ENCODE measurements at places on chromosomes 3 and 15.

GRCh38 chr15:76514282-76514681 lies 177.7 kb downstream of the ISL2 start:
- no peak overlapping the region for H3K4me3 ChIP-seq
- no peak for DNase-seq
- H3K4me1 ChIP-seq, result no peaks in the 10 kb centered on the region
- H3K36me3 ChIP-seq, result no peaks in the 10 kb centered on the region
- no peaks in the 10 kb centered on the region for H3K27me3 ChIP-seq

GRCh38 chr15:42070976-42071350 lies 23.4 kb downstream of the PLA2G4D start:
- no peaks in the 10 kb centered on the region for H3K27me3 ChIP-seq
- no peaks in the 10 kb centered on the region for H3K36me3 ChIP-seq
- H3K27ac ChIP-seq, result no peak overlapping the region
- no peak overlapping the region for H3K4me3 ChIP-seq
- DNase-seq, result no peak
- H3K4me1 ChIP-seq, result no peaks in the 10 kb centered on the region

GRCh38 chr3:165279471-165279870 lies 83.3 kb upstream of the SLITRK3 start:
- H3K4me3 ChIP-seq, result no peak overlapping the region
- no peak for DNase-seq
- H3K27ac ChIP-seq, result no peak overlapping the region
- no peaks in the 10 kb centered on the region for H3K27me3 ChIP-seq

DNA sequence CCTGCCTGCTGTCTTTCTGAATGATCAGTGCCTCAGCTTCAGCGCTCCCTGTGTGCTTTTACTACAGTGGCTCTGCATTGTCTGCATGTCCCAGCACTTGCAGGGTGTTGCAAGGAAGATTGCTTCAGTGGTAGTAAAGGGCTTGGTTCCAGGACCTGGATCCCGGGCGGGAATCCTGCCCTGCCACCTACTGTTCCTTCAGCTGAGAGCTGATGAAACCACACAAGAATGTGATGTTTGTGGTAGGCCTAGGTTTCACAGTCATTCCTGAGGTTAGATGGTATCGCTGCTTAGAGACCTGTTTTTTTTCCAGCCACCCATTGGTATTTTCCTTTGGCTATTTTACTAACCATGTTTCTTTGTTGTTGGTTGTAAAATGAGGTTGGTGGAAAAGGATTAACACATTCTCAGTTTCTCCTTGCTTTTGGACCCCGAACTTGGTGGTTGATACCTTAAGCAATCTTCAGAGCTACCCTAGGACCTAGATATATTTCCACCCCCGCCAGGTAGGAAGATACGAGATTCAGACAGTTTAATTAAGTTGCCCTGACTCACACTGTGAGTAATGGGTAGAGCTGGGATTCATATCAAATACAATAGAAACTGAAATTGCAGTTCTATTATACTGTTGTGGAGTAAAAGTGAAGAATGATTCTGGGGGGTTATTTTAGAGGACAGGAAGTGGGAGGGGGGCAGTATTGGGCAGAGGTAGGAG lies 11.4 kb downstream of the GPR87 start:
- H3K4me1 ChIP-seq, result peaks cover 26% of the 10 kb centered on the region
- peak overlapping the region; percentile 75 for H3K27ac ChIP-seq
- peak; percentile 96 for DNase-seq

GRCh38 chr3:10437995-10438901 lies 67.1 kb downstream of the ATP2B2 start:
- no peak overlapping the region for H3K4me3 ChIP-seq
- H3K27me3 ChIP-seq, result no peaks in the 10 kb centered on the region
- no peaks in the 10 kb centered on the region for H3K36me3 ChIP-seq
- DNase-seq, result no peak
- H3K4me1 ChIP-seq, result no peaks in the 10 kb centered on the region

- no peak overlapping the region for H3K27ac ChIP-seq
- no peaks in the 10 kb centered on the region for H3K27me3 ChIP-seq
- no peak overlapping the region for H3K4me3 ChIP-seq
- H3K36me3 ChIP-seq, result no peaks in the 10 kb centered on the region
- H3K4me1 ChIP-seq, result no peaks in the 10 kb centered on the region
Observed at GRCh38 chr15:43214169-43214568, 6.6 kb downstream of the EPB42 start.

DNA sequence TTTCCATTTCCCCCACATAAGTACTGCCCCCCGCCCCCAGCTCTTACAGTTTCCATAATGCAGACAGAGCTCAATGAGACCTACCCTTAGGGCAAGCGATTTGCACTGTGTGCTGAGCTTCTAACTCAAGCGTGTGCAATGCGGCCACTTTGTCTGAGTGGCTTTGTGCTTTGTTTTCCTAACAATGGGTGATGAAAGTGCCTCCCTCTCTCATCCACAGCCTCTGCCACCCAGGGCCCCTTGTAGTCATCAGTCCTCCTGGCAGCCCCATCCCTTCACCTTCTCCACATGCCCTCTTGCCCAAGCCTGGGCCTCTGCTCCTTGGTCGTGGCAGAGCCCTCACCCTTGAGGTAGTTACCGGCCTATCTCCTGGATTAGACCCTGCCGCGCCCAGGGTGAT lies 17.2 kb downstream of the DAPK2 start:
- H3K27ac ChIP-seq, result no peak overlapping the region
- peaks cover 16% of the 10 kb centered on the region for H3K4me1 ChIP-seq
- H3K27me3 ChIP-seq, result no peaks in the 10 kb centered on the region
- no peak for DNase-seq
- no peak overlapping the region for H3K4me3 ChIP-seq

- no peak for DNase-seq
- H3K4me1 ChIP-seq, result no peaks in the 10 kb centered on the region
- no peak overlapping the region for H3K27ac ChIP-seq
Observed at GRCh38 chr3:31790193-31791089, 190.6 kb downstream of the OSBPL10 start.

DNA sequence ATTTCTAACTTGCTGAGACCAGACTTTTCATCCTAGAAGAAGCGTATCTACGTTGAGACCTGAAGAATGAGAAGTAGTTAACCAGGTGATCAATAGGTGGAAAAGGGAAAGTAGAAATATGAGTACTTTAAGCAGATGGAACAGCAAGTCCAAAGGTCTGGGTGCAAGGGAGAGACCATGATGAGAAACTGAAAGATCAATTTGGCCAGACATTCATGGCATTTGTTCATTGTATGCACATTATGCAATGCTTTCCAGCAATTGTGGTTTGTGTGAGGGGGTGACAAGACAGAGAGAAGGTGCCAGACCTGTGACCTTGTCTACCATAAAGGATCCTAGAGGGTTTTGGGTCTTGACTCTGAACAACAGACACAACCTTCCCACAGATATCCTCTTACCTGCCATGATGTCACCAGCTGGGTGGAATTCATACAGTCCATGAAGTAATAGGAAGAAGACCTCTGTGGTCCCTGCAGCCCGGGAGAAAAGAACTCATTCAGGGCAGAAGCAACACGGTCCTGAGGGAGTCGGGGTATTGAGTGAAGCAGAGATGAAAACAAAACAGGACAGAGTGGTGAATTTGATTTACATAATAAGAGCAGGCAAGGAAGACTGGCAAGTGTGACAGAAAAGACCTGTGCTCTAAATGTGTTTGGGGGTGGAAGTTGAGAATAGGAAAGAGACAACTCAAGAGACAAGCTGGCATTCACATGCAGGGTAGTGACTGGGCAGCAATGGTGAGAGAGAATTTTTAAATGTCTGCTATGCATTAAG lies 63.4 kb upstream of the PSMD6 start:
- no peak for DNase-seq
- H3K4me1 ChIP-seq, result peaks cover 9% of the 10 kb centered on the region
- no peak overlapping the region for H3K4me3 ChIP-seq
- no peaks in the 10 kb centered on the region for H3K36me3 ChIP-seq

DNA sequence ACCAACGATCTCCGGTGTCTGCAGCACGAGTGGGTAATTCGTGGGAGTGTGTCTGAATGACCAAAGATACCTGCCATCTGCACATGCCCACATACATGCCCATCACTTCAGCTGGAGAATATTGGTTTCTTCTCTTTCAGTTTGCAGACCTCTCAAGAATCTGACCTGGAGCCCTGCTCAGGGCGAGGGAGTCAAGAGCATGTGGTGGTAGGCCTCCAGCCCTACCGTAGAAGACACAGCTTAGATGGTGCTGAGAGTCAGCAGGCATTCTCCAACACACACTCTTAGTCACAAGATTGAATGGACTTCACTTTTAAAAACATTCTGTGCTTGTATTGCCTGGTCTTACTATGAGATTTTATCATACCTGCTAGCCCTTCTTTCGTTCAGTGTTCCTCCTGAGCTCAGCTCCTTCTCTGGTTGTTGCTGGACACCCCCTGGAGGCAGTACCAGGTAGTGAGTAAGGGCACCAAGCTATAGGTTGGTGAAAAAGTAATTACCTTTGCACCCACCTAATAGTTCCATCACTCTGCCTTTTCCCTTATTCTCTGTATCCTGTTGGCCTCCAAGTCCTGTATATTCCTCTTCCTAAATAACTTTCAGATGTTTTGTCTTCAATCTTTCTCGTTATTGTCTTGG lies 252.0 kb downstream of the CACNA2D3 start:
- no peak for DNase-seq
- no peak overlapping the region for H3K27ac ChIP-seq
- H3K27me3 ChIP-seq, result 0 out of 2 replicates have a peak, but pooled peaks cover 17% of the 10 kb centered on the region
- no peaks in the 10 kb centered on the region for H3K36me3 ChIP-seq

GRCh38 chr15:76391847-76392246 lies 55.3 kb downstream of the ISL2 start:
- no peaks in the 10 kb centered on the region for H3K4me1 ChIP-seq
- H3K27ac ChIP-seq, result no peak overlapping the region
- no peak overlapping the region for H3K4me3 ChIP-seq
- no peak for DNase-seq
- no peaks in the 10 kb centered on the region for H3K36me3 ChIP-seq
- H3K27me3 ChIP-seq, result no peaks in the 10 kb centered on the region

DNA sequence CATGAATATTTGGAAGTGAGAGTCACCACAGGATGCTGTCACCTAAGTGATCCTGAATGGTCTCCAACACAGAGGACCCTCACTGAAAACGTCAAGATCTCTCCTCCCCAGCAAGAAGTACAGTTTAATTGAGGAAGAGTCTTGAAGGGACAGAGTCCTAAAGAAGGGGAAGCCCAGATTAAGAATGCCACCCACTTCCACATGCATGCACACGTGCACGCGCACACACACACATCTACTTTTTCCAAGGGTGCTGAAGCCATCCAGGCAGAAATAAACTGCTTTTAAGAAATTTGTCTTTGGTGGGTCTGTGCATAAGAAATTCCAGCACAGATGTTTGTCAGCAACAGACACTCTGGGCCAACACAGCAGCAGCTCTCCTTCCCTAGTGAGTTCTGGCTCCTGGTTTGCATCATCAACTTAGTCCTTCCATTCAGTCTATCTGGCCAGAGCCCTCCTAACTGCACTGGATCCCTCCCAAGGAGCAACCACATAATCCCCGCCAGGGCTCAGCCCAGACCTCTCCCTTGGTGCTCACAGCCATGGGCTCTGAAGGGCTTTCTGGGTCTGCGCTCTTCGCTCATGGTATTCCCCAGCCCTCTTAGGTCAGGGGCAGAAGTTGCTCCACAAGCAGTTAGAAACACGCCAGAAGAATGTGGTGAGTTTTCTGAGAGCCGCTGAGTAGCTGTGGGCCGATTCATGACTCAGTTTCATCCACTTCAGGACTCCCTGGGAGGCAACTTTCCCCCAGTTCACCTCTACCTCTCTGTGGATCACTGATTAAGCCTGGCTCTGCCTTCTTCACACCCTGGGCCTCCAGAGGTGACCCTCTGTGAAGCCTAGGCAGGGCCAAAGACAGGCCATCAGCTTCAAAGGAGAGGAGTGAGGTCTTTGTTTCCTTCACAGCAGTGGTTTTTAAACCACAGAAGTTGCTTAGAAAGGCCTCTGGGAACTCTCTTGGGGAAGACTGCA lies 132.6 kb upstream of the LIPC start:
- H3K27ac ChIP-seq, result no peak overlapping the region
- H3K36me3 ChIP-seq, result no peaks in the 10 kb centered on the region
- no peaks in the 10 kb centered on the region for H3K4me1 ChIP-seq

DNA sequence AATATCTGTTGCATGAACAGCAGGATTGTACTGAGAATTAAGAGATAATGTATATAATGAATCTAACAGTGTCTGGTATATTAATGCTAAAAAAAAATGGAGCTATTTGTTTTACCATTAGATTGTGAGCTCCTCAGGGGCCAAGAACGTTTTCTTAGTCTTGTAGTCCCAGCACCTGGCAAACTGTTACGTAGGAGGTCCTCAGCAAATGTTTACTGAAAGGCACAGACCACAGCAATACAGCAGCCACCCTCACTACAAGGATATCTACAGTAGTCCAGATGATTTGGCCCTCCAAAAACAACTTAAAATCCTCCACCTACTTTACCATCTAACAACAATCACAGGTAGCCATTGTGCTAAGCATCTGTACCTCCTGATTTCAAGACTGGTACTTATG lies 59.7 kb downstream of the MSL2 start:
- H3K4me1 ChIP-seq, result peaks cover 2% of the 10 kb centered on the region
- no peak overlapping the region for H3K27ac ChIP-seq
- H3K36me3 ChIP-seq, result no peaks in the 10 kb centered on the region

- no peaks in the 10 kb centered on the region for H3K4me1 ChIP-seq
- DNase-seq, result no peak
- H3K36me3 ChIP-seq, result no peaks in the 10 kb centered on the region
- H3K27me3 ChIP-seq, result no peaks in the 10 kb centered on the region
- no peak overlapping the region for H3K27ac ChIP-seq
Observed at GRCh38 chr3:139481116-139481515, 4.8 kb upstream of the RBP2 start.

- peak overlapping the region; percentile 44 for H3K27ac ChIP-seq
- DNase-seq, result no peak
- peak overlapping the region; percentile 92 for H3K4me3 ChIP-seq
- peaks cover 5% of the 10 kb centered on the region for H3K4me1 ChIP-seq
Observed at GRCh38 chr3:9649791-9650521, 651 bp downstream of the MTMR14 start.

GRCh38 chr3:414063-414462 lies 217.5 kb downstream of the CHL1 start:
- H3K27ac ChIP-seq, result no peak overlapping the region
- no peak for DNase-seq
- no peaks in the 10 kb centered on the region for H3K4me1 ChIP-seq
- no peak overlapping the region for H3K4me3 ChIP-seq
- no peaks in the 10 kb centered on the region for H3K27me3 ChIP-seq

DNA sequence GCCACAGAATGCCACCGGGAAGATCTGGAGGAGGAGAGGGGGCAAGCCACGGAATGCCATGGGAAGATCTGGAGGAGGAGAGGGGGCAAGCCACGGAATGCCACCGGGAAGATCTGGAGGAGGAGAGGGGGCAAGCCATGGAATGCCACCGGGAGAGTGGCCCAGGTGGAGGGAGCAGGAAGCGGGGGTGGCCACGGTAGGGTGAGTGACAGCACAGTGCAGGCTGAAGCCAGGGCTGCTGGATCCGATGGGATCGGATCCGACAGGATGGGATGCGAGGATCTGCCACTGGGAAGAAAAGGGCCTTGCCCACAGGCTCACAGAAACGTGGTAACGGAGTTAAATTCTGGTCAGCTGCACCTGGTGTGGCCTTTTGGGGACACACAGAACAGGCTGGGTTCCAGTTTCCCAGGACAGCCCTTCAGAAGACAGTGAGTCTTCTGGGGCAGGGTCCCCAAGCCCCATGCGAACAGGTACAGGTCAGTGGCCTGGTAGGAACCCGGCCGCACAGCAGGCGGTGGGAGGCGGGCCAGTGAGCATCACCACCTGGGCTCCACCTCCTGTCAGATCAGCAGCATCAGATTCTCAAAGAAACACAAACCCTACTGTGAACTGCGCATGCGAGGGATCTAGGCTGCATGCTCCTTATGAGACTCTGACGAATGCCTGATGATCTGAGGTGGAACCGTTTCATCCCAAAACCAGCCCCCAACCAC lies 58.8 kb downstream of the XXYLT1 start:
- H3K27me3 ChIP-seq, result no peaks in the 10 kb centered on the region
- H3K27ac ChIP-seq, result no peak overlapping the region
- no peak for DNase-seq
- peaks cover 3% of the 10 kb centered on the region for H3K4me1 ChIP-seq
- no peak overlapping the region for H3K4me3 ChIP-seq
